Activated T-helper 1 cell treated with anti-CD3 and anti-CD28 coated beads, Interleukin-12 subunit alpha, Interleukin-12 subunit beta, Interleukin-2, Interleukin-4 antibody, amounts not matched to agents 30 ng/mL and 10 ng/mL and 1 ng/mL, durations not matched to agents 14 hours and 24 hours and 36 hours (primary cell): ENCODE measurements at places on chromosomes 2 and 18. TPM values are rescaled to one million over a fixed set of nuclear protein-coding genes. Genes with fewer than 3 reads are reported as not detected.

DNA sequence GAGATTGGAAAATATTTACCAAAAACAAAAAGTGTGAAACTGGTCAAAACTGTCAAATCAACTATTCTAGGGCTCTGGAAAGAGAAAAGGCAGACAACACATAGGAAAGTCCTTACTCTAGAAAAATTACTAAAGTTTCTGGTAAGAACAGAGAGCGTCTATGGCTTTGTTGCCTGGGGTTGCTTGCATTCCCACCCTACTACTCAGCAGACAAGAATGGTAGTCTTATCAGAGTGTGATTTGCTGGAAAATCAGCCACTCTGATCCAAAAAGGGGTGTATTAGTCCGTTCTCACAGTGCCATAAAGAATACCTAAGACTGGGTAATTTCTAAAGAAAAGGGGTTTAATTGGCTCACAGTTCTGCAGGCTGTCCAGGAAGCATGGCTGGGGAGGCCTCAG lies 50.3 kb upstream of the CDH20 start:
- H3K27ac ChIP-seq, result no peak overlapping the region
- H3K36me3 ChIP-seq, result no peaks in the 10 kb centered on the region
- DNase-seq, result no peak
- no peaks in the 10 kb centered on the region for H3K27me3 ChIP-seq

VAPA gene
- 187 and 201 TPM in 2 replicates for total RNA-seq

- DNase-seq, result no peak
- no peak overlapping the region for H3K27ac ChIP-seq
- H3K27me3 ChIP-seq, result no peaks in the 10 kb centered on the region
- H3K4me1 ChIP-seq, result no peaks in the 10 kb centered on the region
- no peaks in the 10 kb centered on the region for H3K36me3 ChIP-seq
These were observed 151.0 kb downstream of the CCBE1 start for GRCh38 chr18:59546188-59546587.

GRCh38 chr2:55511508-55512124 lies 7.9 kb upstream of the CFAP36 start:
- peaks cover 8% of the 10 kb centered on the region for H3K27me3 ChIP-seq
- H3K4me3 ChIP-seq, result no peak overlapping the region

SPP2 gene
- not detected in 2 replicates for total RNA-seq

LMAN2L gene
- total RNA-seq, result 5.6 and 6.0 TPM in 2 replicates

TMEM247 gene
- total RNA-seq, result not detected in 2 replicates

GRCh38 chr2:170276925-170277629 lies 99.1 kb downstream of the MYO3B start:
- H3K4me1 ChIP-seq, result no peaks in the 10 kb centered on the region
- H3K27ac ChIP-seq, result no peak overlapping the region
- H3K4me3 ChIP-seq, result no peak overlapping the region
- peaks cover 28% of the 10 kb centered on the region for H3K27me3 ChIP-seq
- no peak for DNase-seq

GLI2 gene
- total RNA-seq, result 0.32 and 0.62 TPM in 2 replicates

GRCh38 chr2:215604606-215605005 lies 168.7 kb upstream of the FN1 start:
- H3K36me3 ChIP-seq, result no peaks in the 10 kb centered on the region
- no peak overlapping the region for H3K27ac ChIP-seq
- no peaks in the 10 kb centered on the region for H3K4me1 ChIP-seq
- peaks cover 5% of the 10 kb centered on the region for H3K27me3 ChIP-seq

GRCh38 chr2:20194097-20195015 lies 30.6 kb downstream of the SDC1 start:
- DNase-seq, result no peak
- no peak overlapping the region for H3K27ac ChIP-seq
- no peak overlapping the region for H3K4me3 ChIP-seq
- H3K27me3 ChIP-seq, result peaks cover 5% of the 10 kb centered on the region
- H3K4me1 ChIP-seq, result no peaks in the 10 kb centered on the region

CAPN10 gene
- 49.8 and 55.4 TPM in 2 replicates for total RNA-seq

- H3K36me3 ChIP-seq, result no peaks in the 10 kb centered on the region
- no peak for DNase-seq
- peaks cover 32% of the 10 kb centered on the region for H3K4me1 ChIP-seq
- peaks cover 25% of the 10 kb centered on the region for H3K27me3 ChIP-seq
- no peak overlapping the region for H3K27ac ChIP-seq
These were observed 239.9 kb upstream of the ID2 start for GRCh38 chr2:8441986-8442385.

DNA sequence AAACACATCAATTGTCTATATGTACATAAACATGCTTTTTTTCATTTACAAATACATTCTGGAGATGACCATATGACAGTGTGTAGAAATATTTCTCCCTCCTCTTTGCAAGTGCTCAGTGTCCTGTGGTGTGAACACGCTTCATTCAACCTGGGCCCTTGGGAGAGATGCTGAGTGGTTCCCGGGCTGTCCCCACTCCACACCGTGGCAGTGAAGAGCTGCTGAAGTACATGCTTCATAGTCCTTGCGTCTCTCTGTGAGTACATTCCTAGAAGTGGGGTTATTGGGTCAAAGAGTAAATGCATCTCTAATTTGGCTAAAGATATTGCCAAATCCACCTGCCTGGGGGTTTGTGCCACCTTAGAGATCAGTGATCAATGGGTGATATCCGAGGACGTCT lies 6.5 kb upstream of the GPR35 start:
- peaks cover 52% of the 10 kb centered on the region for H3K4me1 ChIP-seq
- H3K4me3 ChIP-seq, result no peak overlapping the region
- H3K36me3 ChIP-seq, result peaks cover 35% of the 10 kb centered on the region
- DNase-seq, result no peak
- H3K27ac ChIP-seq, result no peak overlapping the region
- H3K27me3 ChIP-seq, result no peaks in the 10 kb centered on the region

LRRC30 gene
- not detected in 2 replicates for total RNA-seq

BARD1 gene
- 30.5 and 34.0 TPM in 2 replicates for total RNA-seq

CYP1B1 gene
- total RNA-seq, result 12.7 and 14.7 TPM in 2 replicates

VAMP5 gene
- total RNA-seq, result 31.7 and 40.0 TPM in 2 replicates

- H3K4me1 ChIP-seq, result peaks cover 12% of the 10 kb centered on the region
- peaks cover 12% of the 10 kb centered on the region for H3K27me3 ChIP-seq
- no peak for DNase-seq
- no peak overlapping the region for H3K27ac ChIP-seq
These were observed 4.1 kb upstream of the PPM1B start for GRCh38 chr2:44164617-44165016.

DNA sequence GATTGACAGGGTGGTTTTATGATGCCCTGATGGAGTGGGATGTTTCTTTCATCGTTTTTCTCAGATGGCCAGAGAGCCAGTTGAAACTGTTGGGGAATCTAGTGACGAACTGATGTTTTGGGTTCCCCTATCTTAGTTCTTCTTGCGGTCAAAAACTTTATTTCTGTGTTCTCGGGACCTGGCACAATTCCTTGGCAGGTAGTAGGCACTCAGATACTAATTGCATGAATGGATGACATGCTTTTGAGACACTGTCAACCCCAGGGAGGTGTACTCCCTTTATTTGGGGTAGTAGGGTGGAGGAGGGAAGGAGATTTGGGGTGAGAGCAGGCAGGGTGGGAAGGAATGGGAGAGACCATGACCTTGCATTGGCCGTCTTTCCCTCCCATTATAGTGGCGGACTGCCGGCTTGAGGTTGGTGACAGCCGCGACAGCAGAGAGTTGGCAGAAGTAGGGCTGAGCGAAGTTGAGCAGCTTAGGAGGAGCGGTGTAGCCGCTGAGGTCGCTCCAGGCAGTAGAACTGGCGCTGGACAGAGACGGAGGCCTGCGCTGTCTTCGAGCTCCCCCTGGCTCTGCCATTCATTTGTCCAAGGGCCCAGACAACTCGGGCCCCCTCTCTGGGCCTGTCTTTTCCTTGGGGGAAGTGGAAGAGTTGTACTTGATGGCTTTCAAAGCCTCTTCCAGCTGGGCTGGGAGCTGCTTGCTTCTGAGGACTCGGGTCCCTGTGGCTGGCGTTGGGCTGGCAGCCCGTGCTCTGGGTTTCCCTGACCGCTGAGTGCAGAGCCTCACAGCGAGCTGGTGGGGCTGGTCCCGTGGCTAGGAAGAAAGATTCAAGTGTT lies 2.6 kb downstream of the TET3 start:
- peaks cover 18% of the 10 kb centered on the region for H3K27me3 ChIP-seq
- peak overlapping the region; percentile 91 for H3K27ac ChIP-seq
- peaks cover 43% of the 10 kb centered on the region for H3K36me3 ChIP-seq
- no peak for DNase-seq
- H3K4me3 ChIP-seq, result peak overlapping the region; percentile 81

GRCh38 chr2:164657129-164657528 lies 35.8 kb upstream of the GRB14 start:
- DNase-seq, result no peak
- no peaks in the 10 kb centered on the region for H3K36me3 ChIP-seq
- no peak overlapping the region for H3K4me3 ChIP-seq
- H3K27ac ChIP-seq, result no peak overlapping the region

GRCh38 chr2:55011831-55012671 lies 38.2 kb downstream of the RTN4 start:
- H3K27me3 ChIP-seq, result no peaks in the 10 kb centered on the region
- DNase-seq, result no peak
- peaks cover 30% of the 10 kb centered on the region for H3K4me1 ChIP-seq
- no peak overlapping the region for H3K27ac ChIP-seq
- H3K36me3 ChIP-seq, result peaks cover 4% of the 10 kb centered on the region
- no peak overlapping the region for H3K4me3 ChIP-seq

GRCh38 chr2:64298161-64298560 lies 153.9 kb upstream of the PELI1 start:
- H3K4me1 ChIP-seq, result peaks cover 34% of the 10 kb centered on the region
- no peak for DNase-seq
- peaks cover 20% of the 10 kb centered on the region for H3K27me3 ChIP-seq
- H3K4me3 ChIP-seq, result no peak overlapping the region

- H3K4me3 ChIP-seq, result no peak overlapping the region
- H3K27ac ChIP-seq, result no peak overlapping the region
- peaks cover 33% of the 10 kb centered on the region for H3K27me3 ChIP-seq
- H3K36me3 ChIP-seq, result no peaks in the 10 kb centered on the region
- no peaks in the 10 kb centered on the region for H3K4me1 ChIP-seq
These were observed 61.4 kb downstream of the QPCT start for GRCh38 chr2:37405781-37406180.

DNA sequence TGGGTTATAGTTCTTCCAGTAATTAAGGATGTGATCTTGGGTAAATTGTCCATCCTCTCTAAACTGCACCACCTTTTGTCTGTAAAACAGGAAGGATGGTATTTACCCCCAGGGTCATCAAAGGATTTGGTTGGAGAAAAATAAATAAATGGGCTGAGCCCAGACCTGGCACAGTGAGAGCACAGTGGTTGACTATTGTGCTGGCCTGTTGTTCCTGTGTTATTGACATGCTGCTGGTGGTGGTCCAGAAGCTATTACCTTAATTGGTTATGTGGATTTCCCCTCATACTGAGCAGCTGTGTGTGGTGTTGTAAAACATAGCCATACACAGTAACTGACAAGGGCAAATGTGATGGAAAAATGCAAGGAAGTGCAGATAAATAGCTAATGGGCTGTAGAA lies 746 bp upstream of the IL37 start:
- H3K4me1 ChIP-seq, result peaks cover 17% of the 10 kb centered on the region
- H3K4me3 ChIP-seq, result no peak overlapping the region
- no peak overlapping the region for H3K27ac ChIP-seq
- H3K27me3 ChIP-seq, result no peaks in the 10 kb centered on the region
- no peaks in the 10 kb centered on the region for H3K36me3 ChIP-seq

DNA sequence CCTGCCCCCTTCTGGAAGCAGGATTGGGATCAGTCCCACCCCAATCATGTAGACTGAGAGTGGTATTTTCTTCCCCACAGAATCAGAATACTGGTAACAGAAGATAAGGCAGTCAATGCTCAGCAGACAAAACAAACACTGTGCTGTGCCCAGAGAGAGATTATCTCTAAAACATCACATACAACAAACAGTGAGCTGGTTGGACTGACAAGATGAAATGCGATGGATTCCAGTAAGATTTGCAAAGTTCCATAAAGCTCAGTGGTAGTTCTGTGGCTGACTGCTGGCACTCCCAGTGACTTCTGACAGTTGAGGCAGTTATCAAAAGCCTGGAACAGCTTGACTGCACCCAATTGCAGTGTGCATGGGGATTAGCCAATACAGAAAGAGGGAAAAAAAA lies 311.5 kb upstream of the MGAT5 start:
- H3K36me3 ChIP-seq, result no peaks in the 10 kb centered on the region
- DNase-seq, result no peak
- H3K27ac ChIP-seq, result no peak overlapping the region
- H3K4me3 ChIP-seq, result no peak overlapping the region
- no peaks in the 10 kb centered on the region for H3K4me1 ChIP-seq
- H3K27me3 ChIP-seq, result peaks cover 6% of the 10 kb centered on the region

DNA sequence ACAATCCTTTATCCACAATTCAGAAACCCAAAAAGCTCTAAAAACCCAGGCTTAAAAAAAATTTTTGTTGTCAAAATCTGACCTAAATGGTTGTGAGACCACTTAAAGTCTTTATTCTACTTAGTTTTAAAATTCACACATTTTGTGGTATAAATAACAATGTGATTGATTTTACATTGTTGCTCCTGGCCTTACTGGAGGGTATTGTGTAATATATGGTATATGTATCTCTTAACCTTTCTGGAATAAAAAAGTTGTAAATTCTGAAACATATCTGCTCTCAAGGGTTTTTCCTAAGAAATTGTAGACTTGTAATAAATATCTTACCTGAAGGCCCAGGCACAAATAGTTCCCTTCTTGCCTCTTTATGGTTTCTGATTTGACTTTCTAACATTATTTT lies 73.3 kb upstream of the PNPT1 start:
- no peaks in the 10 kb centered on the region for H3K4me1 ChIP-seq
- no peak overlapping the region for H3K27ac ChIP-seq
- peaks cover 2% of the 10 kb centered on the region for H3K27me3 ChIP-seq
- no peak for DNase-seq
- H3K4me3 ChIP-seq, result no peak overlapping the region

HRH4 gene
- total RNA-seq, result 1.7 and 1.9 TPM in 2 replicates

- H3K4me1 ChIP-seq, result no peaks in the 10 kb centered on the region
- no peak for DNase-seq
- no peaks in the 10 kb centered on the region for H3K27me3 ChIP-seq
- H3K36me3 ChIP-seq, result peaks cover 24% of the 10 kb centered on the region
- H3K27ac ChIP-seq, result no peak overlapping the region
These were observed 49.0 kb downstream of the PPP4R1 start for GRCh38 chr18:9565407-9565806.

- peaks cover 31% of the 10 kb centered on the region for H3K36me3 ChIP-seq
- H3K27me3 ChIP-seq, result no peaks in the 10 kb centered on the region
- H3K4me1 ChIP-seq, result peaks cover 56% of the 10 kb centered on the region
- peak overlapping the region; percentile 87 for H3K27ac ChIP-seq
- DNase-seq, result peak; percentile 7
These were observed 569 bp downstream of the TMX3 start for GRCh38 chr18:68714366-68714711.

HMSD gene
- total RNA-seq, result 19.7 and 27.8 TPM in 2 replicates

DNA sequence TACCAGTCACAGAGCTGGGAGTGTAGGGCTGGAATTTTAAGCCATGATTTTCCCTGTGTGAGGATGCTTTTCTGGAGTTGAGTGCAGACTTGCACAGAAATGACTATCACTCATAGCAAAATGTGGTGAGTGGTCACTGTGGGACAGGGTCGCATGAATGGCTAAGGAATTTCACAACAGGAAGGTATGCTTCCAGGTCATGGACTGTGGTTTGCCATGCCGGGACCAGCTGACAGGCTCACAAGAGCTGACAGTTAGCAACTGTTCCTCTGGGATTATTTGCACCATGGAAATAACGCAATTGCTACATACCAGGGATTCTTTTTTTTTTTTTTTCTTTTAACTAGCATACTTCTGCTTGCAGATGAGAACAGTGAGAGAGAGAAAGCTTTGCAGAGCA lies 3.8 kb upstream of the UXS1 start:
- H3K36me3 ChIP-seq, result peaks cover 1% of the 10 kb centered on the region
- H3K4me1 ChIP-seq, result peaks cover 15% of the 10 kb centered on the region
- H3K27me3 ChIP-seq, result peaks cover 12% of the 10 kb centered on the region
- H3K4me3 ChIP-seq, result no peak overlapping the region
- H3K27ac ChIP-seq, result no peak overlapping the region

GRCh38 chr18:37303009-37303408 lies 262.6 kb downstream of the CELF4 start:
- H3K27me3 ChIP-seq, result no peaks in the 10 kb centered on the region
- no peak overlapping the region for H3K27ac ChIP-seq
- H3K4me3 ChIP-seq, result no peak overlapping the region
- H3K4me1 ChIP-seq, result no peaks in the 10 kb centered on the region
- no peak for DNase-seq

UGT1A8 gene
- not detected in 2 replicates for total RNA-seq
